ENCODE measurements at places on chromosomes 3 and 15.
A peak's percentile ranks its signal among the peaks of the same experiment; 100 is the strongest.

DNA sequence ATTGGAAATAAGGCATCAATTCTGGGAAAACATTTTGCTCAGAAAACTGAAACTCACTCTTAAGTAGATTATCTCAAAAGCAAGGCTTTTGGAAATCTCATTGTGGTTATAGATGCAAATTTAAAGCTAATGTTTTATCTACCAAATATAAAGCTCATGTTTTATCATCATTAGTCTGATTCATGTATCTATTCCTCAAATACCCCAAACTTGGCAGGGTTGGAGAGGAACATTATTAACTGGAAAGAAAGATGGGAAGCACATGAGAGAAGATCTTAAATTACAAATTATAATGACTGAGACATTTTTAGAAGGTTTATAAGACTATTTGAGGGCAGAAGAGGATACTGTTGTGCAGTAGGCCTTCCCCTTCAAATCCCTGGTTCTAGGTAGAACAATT, 137.3 kb upstream of the TGFBR2 start:
- no peak for DNase-seq

DNA sequence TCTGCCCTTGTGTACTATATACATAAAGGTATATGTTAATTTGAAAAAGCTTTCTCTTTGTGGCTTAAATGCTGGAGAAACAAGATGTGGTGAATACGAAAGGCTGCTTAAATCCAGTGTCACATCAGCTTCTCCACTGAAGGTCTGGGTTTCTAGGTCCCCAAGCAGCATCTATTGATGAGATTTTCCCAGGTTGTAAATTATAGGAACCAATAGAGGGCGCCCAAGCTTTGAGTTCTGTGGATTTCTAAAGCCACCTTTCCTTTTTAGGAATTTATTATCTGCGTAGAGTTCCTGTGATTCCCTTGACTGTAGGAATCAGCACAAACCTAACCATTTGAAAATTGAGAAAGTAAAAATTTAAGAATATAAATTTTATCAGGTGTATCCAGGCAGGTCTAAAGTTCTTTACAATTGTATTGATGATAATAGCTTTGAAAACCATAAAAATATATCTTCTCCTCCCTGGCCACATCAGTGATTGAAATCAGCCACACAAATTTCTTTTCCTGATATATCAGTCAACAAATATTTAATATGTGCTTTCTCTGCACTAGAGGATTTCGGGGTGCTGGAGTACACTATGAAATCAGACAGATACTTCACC, 88.3 kb upstream of the ADAMTSL3 start:
- DNase-seq = peak; percentile 60

DNA sequence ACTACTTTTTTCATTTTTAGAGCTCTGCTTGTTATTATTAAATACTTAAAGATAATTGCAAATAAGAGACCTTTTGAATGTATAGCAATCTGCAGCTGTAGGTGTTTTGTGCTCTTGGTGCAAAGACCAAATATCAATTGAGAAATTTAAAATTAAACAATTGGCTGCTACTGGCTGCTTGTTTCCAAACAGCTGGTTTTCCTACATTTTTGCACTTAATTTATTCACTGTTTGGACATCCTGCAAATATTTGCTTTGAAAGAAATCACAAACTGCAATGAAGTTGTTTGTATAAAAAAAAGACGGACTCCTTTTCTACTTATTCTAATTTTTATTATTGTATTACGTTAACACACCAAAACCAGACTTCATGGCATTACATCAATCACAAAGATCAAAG, 35.6 kb downstream of the MED12L start:
- DNase-seq = no peak

- no peak for DNase-seq
These were observed 114.4 kb downstream of the FOXP1 start for GRCh38 chr3:71469138-71469435.

- DNase-seq = peak; percentile 69
These were observed 160.7 kb downstream of the STAC start for GRCh38 chr3:36540888-36541518.

- DNase-seq = no peak
These were observed 6.9 kb upstream of the P4HTM start for GRCh38 chr3:48983096-48983495.

GRCh38 chr3:12952343-12953200, 111.2 kb upstream of the RPL32 start:
- DNase-seq = no peak

DNA sequence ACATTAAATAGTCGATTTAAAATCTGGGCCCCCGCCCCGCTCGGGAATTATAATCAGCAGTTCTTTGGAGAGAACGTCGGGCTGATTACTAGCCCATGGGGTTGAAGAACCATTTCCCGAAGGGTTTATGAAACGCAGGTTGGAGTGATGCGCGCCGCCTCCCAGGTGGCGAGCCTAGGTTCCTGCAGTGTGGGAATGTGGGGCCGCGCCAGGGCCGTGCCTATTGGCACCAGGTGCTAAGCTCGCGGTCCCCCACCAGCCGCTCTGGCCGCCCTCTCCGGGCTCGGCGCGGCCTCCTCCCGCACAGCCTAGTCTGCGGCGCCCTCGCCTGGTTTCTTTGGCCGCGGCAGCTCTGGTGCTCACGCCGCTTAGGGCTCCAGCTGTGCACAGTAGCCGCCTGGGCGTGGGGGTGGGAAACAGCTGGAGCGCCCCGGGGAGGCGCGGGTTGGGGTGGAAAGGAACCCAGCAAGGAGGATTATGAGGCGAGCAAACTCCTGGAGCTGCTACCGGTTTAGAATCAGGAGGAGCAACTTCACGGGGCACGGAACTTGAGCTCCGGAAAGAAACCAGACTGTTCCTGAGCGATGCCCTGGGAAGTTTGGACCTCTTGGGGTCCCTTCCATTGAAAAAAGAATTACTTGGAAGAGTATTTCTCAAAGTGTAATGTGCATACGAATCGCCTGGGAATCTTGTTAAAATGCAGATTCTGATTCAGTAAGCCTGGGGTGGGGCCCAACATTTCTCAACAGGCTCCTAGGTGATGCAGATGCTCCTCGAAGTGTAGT, 5.6 kb upstream of the MECOM start:
- DNase-seq = peak; percentile 68

GRCh38 chr15:51647128-51647562, 24.6 kb upstream of the DMXL2 start:
- DNase-seq = peak; percentile 31
